Spinal cord (tissue), 10 donors: ENCODE measurements at places on chromosomes 13 and 19.

- DNase-seq: peak; percentile 85
Observed at GRCh38 chr19:43651758-43652545, 12.3 kb upstream of the CADM4 start.

DNA sequence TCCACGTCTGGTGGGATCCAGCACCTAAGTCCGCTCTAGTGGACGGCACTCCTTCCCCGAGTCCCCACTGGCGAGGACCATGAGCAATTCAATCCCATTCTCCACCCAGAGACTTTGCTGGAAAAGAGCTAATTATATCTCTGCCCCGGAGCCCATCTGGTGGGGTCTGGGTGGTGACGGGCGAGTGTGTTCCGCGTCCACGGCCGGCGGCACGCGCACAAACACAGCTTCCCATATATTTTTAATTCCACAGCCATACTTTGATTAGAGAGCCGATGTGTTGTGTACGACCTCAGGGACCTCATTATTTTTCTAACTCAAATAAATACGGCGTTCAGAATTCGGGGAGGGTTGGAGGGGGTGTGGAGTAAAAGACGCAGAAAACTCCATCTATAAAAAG lies 64.1 kb upstream of the ADGRE5 start:
- DNase-seq: no peak

GRCh38 chr13:83178008-83178407 lies 704.3 kb downstream of the SLITRK1 start:
- DNase-seq: no peak

GRCh38 chr13:32443111-32443510 lies 15.2 kb upstream of the N4BP2L1 start:
- DNase-seq: no peak

DNA sequence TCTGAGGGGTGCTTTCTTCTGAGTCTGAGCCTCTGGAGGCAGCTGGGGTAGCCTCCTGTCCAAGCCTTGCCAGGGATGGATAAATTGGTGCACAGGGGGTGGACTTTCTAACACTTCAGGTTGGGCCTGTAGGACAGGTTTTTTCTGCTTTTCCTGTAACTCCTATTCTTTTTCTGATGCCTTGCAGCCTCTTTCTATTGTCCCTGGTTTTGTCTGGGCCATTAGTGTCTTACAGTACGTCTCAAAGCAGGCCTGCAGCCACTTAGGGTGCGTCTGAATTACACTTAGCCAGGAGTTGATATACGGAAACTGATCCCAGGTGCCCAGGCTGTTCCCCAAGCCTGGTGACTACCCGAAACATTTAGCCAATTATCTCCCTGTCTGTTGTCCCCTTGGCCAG lies 213.3 kb upstream of the HTR2A start:
- no peak for DNase-seq

GRCh38 chr19:48338253-48338755 lies 13.0 kb downstream of the EMP3 start:
- DNase-seq: no peak

- no peak for DNase-seq
Observed at GRCh38 chr13:79034341-79034740, 371.7 kb downstream of the RBM26 start.

DNA sequence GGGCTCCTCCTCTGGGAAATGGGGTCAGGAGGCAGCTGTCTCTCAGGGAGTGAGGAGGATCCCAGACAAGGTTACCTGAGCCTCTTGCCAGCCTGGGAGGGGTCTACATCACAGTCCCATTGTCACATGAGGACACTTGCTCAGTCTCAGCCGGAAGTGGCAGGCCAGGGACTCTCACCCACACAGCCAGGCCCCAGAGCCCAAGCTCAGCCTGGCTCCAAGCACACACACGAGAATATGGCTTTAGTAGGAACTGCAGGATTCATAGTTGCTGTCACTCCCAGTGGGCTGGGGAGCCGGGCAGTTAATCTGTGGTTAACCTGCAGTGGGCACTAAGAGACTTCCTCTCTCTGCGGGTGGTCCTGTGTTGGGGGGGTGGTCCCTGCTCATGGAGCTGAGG lies 15.8 kb upstream of the RELB start:
- no peak for DNase-seq

GRCh38 chr19:14550201-14550754 lies 20.9 kb downstream of the TECR start:
- DNase-seq: no peak

DNA sequence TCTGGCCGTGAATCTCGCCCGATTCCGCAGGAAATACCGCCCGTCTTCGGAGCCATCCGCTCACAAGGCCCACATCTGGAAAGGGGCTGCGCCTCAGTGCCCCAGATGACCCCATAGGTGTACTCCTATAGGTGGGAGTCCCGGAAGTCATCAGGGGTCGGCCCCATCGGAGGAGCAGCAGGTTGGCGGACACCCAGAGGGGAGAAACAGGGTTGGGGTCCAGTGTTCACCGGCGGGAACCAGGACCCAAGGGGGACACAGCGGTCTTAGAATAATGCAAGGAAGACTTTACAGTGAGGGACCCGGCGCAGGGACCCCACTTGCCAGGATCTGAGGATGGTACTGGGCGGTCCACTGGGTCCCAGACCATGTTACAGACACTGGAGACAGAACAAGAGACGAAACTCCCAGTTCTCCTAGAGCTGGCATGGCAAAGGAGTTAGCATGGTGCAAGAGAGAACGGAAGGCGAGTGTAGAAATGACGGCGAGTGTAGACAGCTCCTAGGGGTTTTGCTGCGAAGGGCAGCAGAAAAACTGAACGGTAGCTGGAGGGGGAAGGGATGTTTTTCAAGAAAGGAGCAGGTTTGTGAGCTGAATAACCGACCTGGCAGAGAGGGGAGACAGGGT lies 4.2 kb upstream of the RGL3 start:
- no peak for DNase-seq
